Activated naive CD4-positive, alpha-beta T cell treated with anti-CD3 and anti-CD28 coated beads for 36 hours (primary cell): ENCODE measurements at places on chromosomes 5 and 9.
A peak's percentile ranks its signal among the peaks of the same experiment; 100 is the strongest.

GRCh38 chr9:129336601-129337331 is 158.7 kb upstream of the IER5L start:
- DNase-seq, result peak; percentile 57

DNA sequence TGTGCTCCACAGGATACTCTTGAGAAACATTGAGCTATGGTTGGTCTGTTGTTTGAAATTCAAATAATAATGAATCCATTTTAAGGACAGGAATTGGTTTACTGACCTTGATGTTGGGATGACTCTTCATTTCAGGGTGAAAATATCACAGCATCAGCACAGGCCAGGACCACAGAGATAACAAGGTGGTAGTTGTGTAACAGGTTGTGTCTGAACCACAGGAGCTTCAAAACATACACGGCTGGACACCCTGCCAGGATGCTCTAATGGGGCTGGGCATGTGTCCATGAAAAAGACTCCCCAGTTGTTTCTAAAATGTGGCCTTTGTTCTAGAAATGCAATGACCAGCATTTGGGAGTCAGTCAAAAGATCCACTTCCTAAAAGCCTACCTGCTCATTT is 69.8 kb downstream of the ACO1 start:
- no peak for DNase-seq

- no peak for DNase-seq
These were observed 848.0 kb downstream of the PTPRD start for GRCh38 chr9:9764821-9765220.

DNA sequence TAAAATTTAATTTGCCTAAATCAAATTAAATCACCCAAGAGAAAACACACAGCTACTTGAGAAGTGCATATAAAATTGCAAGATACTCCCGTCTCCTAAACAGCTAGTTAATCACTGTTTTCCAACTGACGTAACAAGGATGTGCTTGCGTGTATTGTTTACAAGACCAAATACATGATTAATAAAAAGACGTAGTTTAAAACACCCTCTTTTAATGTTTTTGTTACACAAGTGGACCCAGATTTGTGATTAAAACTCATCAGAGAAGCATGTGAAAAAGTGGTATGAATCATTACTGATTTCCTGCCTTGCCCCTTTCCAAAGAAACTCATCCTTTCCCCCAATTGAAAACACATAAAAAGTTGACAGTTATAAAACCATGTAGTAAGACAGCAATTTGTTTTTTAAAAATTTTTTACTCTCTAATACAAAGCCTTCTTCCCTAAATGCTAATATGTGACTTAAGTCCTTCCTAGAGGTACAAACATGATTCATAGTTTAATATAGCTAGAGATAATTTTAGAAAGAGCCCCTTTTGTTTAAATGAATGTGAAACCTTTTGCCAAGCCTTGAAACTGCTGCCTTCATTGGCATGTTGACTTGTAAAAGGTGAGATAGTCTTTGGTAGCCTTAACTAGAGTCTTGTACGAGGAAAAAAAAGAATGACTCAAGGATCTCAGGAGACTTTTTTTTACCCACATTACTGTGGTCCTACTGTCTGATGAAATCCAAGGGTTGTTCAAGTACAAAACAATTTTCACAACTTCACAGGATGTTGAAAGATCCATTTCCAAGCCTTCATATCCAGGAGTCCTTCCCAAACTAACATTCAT is 61.4 kb upstream of the FST start:
- DNase-seq, result no peak

- peak; percentile 57 for DNase-seq
These were observed at the start of gene FGD3 for GRCh38 chr9:92947268-92948037. Gene FGD3, plus strand, starts transcription at chr9:92947523. Its CDS starts 28,734 bp downstream, at chr9:92976257.

DNA sequence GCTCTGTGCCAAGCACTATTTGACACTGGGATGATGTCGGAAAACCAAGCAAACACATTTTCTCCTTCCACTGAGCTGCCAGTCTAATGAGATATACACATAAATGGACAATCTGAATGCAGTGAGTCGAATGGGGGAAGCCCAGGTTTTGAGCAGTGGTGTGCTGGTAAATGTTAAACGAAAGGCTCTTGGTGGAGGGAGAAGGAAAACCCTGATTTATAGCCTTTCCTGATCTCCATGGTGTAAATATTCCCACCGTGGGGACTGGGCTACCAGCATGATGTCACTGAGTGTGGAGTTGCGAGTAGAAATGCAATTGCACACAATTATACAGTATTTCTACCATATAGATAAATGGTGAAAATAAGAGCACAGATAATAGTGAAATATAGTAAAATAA is 5.0 kb upstream of the GSN start:
- DNase-seq, result no peak

DNA sequence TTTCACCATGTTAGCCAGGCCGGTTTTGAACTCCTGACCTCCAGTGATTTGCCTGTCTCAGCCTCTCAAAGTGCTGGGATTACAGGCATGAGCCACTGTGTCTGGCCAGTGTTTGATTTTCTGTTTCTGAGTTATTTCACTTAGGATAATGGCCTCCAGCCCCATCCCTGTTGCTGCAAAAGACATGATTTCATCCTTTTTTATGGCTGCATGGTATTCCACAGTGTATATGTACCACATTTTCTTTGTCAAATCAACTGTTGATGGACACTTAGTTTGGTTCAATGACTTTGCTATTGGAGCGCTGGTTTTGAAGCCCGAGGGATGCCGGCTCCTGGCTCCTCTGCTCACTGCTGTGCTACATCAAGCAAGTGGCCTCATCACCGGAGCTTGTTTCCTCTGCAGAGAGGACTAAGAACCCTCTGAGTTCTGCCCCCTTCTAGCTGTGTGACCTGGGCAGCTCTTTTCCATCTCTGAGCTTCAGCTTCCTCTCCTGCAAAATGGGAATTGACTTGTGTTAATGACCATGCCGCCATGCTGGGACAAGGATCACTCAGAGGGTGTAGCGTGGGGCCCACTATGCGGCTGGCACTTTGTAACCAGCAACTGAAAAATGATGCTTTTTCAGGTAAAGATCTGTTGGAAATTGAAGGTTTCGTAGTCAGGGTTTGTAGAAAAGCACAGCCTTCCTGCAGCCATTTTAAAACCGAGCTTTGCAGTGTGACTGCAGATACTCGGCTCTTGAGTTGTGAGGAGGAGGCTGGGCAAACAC is 4.6 kb upstream of the NEURL1B start:
- no peak for DNase-seq

- DNase-seq, result no peak
These were observed 53.2 kb upstream of the ISOC1 start for GRCh38 chr5:129041196-129041881.

- DNase-seq, result no peak
These were observed 1.4 kb downstream of the PCDHGC5 start for GRCh38 chr5:141490271-141490670.

DNA sequence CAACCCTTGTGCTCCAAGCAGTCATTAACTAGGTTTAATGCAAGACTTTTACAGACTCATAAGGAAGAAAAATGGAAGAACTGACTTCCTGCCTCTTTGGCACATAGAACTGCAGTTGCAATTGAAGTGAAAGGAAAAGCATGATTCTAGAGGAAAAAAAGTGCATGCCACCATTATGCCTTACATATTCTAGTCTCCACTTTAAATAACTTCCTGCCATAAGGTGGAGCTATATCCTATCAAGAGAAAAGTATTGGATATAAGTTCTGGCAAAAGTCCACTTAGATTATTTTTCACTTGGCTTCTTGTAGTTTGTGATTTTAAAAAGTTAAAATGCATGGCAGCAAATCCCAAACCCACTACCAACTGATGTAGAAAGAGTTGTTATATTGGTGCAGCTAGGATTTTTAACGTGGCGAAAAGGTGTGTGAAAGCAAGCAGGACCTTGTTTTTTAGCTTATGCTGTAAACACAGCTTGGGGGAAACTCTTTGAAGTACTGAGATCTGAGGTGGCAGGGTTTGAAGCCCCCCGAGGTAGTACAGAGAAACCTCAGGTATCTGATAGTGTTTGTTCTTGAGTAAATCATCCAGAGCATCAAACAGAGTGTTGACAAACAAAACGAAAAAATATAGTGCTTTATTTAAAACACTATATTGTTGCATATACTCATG is 117.9 kb downstream of the ANXA1 start:
- no peak for DNase-seq

DNA sequence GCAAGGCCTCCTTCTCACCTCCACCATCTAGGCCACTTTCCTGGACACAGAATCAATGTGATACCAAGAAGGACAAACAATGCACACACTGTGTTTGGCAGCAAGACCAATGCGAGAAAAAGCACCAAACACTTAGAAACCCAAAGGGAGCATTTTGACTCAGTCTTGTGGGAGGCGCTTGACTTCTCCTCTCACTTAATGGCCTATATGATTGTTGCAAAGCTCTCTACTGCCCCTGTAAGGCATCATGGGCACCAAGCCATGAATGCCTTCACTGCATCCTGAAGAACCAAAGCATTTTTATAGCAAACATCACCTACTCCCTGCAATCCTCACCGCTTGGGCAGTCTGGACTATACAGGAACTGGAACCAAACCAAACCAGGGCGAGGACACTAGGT is 57.5 kb downstream of the CDH6 start:
- DNase-seq, result no peak

- no peak for DNase-seq
These were observed 53.0 kb upstream of the ZNF622 start for GRCh38 chr5:16518606-16519005.

- no peak for DNase-seq
These were observed 174.7 kb downstream of the PPP2R2B start for GRCh38 chr5:146703899-146704298.

DNA sequence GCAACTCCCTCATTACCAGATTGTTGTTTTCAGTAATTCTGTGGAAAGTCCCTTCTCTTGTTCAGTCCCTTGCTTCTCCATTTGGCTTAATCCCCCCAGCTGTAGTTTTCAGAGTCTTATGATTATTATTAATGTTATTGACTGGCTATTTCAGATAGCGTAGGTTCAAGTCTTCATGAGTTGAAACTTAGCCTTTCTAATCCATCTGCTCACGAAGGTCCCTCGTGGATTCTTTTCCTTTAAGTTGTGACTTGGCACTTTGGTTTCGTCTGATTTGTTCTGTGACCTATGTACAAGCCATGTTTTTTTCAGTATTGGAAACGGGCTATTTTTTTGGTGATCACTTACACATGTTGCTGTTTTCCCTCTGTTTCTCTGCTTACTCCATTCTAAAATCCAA is 260.3 kb downstream of the TMEM167A start:
- DNase-seq, result no peak

DNA sequence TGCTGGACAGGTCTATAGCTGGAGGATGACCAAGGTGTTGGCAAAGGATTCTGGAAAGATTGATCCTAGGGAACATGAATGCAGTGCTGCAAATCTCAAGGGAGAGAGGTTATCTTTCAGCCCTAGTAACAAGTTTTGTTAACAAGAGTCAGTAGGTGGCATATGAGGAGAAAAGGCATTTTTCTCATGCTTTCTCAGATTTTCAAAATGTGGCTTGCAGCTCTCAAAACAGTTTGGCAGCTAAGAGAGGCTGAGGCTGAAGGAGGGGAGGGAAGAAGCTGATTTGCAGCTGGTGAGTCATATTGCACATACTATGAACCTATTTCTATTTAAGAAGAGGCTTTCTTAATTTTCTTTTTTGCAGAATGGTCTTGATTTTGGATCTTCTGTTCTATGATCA is 64.3 kb upstream of the PCA3 start:
- no peak for DNase-seq

GRCh38 chr9:37927132-37927531 is 23.2 kb upstream of the SLC25A51 start:
- no peak for DNase-seq

- peak; percentile 82 for DNase-seq
These were observed 5.2 kb downstream of the SURF4 start for GRCh38 chr9:133370685-133371084.

DNA sequence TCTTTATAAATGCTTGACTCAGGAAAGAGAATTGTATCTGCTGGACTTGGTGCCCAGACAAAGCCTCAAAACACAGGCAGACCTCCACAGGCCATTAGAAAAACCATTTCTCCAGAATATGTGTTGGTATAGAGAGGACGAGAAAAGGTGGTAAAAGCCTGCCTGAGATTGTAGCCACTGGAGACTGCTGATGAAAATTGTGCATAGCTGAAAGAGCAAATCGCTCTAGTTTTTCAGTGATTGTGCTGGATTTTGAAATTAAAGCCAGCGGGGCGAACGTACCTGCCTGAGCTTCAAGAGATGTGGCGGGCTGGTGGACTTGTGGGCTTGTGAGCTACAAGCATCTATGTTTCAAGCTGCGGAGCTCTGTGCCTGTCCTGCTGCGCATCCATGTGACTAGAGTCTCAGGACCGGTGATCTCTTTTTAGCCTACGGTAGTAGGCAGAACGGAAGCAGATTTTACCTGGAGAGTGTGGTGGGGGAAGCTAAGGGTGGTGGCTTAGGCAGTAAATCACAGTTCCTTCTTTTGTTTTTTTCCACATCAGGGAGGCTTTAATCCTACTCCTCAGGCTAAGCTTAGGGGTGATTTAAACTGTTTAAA is 193.6 kb downstream of the SREK1 start:
- no peak for DNase-seq

DNA sequence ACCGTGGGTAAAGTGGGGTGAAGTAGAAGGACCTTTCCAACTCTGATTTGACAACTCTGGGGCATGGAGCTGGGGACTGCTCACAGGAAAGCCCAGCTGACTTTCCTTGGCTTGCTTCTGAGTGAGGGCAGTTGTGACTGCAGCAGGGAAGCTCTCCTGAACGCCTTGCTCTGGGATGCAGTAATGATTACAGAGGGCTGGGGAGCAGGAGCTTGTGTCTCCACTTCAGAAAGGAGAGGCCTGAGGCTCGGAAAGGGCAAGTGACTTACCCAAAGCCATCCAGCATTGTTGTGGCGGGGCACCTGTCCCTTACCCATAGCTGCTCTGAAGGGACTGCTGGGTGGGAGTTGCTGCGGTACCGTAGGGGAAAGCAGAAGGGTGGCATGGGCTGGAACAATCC is 41.2 kb downstream of the GSN start:
- no peak for DNase-seq

GRCh38 chr9:96513622-96514021 is 63.7 kb downstream of the HABP4 start:
- DNase-seq, result no peak
